ENCODE measurements at places on chromosomes 4 and X.

DNA sequence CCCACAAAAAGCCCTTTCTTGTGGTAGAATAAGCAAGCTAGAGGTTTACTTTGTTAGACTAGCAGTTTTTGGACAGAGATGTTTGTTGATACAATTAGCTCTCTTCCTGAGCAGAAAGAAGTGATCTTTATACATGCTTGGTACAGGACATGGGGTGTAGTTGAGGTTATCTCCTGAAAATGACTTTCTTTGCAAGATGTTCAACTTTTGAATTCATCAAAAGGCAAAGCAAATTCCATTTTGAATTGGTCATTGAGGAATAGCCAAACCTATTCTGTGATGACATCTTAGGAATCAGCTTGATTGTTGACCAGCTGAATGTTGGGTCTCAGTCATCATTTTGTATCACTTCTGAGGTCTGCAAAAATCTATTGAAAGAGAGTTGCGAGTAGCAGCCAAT is 3.8 kb downstream of the CPE start:
- no peak for DNase-seq

DNA sequence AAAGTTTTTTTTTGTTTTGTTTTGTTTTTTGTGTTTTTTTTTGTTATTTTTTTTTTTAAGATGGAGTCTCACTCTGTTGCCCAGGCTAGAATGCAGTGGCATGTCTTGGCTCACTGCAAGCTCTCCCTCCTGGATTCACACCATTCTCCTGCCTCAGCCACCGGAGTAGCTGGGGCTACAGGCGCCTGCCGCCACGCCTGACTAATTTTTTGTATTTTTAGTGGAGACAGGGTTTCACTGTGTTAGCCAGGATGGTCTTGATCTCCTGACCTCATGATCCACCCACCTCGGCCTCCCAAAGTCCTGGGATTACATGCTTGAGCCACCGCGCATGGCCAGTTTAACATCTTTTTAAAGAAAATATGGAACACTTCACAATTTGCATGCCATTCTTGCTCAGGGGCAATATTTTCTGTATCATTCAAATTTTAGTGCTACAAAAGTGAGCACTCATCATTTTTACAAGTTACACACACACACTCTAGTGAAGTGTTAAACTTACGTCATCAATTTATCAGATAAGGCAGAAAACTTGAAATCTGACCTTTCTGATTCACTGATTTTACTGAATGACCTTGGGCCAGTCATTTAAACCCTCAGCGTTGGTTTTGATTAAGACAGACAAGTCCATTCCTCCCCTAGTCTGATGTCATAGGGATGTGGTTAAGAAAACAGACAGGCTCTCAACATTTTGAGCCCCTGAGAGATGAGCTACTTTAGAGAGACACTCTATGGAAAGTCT is 61.2 kb downstream of the TRIM2 start:
- no peak for DNase-seq

DNA sequence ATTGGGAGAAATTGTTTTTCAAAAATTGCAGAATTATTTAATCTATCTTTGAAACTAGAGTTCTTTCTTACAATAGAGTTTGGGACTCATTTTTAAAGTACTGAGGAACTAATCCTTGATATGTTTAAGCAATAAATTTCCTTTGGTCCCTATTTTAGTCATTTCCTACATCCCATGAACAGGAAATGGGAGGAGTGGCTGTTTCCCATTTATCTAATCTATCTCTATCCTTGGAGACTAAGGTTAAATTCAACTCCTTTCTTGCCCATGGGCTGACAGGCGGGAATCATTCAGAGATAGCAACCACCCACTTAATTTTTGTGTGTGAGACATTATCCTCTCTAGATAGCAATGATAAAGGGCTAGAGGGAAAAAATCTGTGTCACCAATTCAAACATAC is 131.6 kb upstream of the EMCN start:
- no peak for DNase-seq

- no peak for DNase-seq
Observed at GRCh38 chr4:129968366-129968765, 872.4 kb downstream of the C4orf33 start.

DNA sequence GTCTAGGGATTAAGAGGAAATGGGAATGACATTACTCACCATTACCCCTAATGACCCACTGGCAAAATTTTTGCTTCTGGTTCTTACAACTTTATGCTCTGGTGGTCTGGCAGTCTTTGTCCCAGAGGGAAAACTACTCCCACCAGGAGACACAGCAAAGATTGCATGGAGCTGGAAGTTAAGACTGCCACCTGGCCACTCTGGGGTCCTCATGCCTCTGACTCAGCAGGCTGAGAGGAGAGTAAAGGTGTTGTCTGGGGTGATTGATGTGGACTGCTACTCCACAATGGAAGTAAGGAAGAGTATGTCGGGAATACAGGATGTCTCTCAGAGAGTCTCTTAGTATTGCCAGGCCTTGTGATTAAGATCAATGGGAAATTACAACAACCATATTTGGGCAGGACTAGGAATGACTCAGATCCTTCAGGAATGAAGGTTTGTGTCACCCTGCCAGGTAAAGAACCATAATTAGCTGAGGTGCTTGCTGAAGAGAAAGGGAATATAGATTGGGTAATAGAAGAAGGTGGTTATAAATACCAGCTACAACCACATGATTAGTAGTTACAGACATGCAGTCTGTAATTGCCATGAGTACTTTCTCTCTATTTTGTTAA is 215.5 kb downstream of the GPAT3 start:
- no peak for DNase-seq

DNA sequence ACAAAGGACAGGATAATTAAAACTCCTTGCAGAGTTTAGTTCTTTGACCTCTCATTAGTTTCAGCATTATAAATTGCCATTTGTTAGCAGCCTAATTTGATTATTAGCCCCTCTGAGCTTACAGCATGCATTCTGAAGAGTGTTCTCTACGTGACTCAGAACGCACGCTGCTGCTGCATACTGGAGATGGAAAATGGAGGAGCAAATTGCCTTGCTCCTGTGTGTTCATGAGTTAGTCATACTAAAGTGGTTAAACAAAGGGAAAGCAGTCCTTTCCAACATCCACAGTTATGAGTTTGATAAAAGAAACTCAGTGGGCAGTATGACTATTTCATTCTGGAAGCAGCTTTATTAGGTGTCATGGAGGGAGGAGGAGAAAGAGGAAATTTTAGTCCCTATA is 922.5 kb downstream of the RPA4 start:
- DNase-seq: no peak

GRCh38 chrX:43525901-43526610 is 130.0 kb upstream of the MAOA start:
- no peak for DNase-seq

GRCh38 chr4:110309675-110310074 is 111.3 kb upstream of the ELOVL6 start:
- DNase-seq: peak; percentile 24

GRCh38 chr4:72505314-72505744 is 63.7 kb downstream of the ADAMTS3 start:
- peak; percentile 28 for DNase-seq

DNA sequence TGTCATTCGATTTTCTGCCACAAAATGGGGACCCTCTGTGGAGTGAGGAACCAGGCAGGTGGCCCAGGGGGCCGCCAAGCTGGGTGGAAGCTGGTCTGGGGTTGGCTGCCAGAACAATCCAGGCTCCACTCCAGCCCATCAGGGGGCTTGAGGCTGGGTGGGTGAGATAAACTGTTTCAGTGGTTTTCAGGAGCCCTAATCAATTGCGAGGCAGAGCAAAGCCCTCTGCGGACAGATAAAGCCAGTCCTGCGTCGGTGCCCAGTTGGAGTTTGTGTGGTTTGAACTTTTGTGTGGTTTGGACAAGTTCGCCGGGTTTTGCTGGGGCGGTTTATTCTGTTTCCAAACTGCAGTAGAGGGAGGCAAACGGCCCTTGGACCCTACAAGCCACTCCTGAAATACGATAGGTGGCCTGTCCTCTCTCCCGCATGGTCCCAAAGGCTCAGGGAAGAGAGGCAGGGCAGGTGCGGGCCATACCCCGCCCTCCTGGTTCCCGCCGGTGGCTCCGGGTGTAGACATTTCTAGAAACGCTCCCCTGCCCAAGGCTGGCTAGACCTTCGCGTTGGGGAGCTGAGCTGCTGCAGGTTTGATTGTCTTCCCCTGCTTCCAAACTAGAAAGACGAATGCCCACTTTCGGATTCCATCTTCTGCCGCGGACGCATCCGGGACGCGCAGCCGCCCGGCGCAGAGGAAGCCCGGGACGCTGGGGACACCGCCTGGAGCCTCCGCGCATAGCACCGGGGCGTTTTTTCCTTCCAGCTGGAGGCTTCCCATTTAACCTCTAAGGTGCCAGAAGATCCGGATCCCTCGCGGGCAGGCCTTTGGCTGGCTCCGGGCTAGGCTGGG is 169.0 kb upstream of the BCOR start:
- DNase-seq: peak; percentile 79

- no peak for DNase-seq
Observed at GRCh38 chrX:66601522-66601921, 37.4 kb downstream of the EDA2R start.

- DNase-seq: no peak
Observed at GRCh38 chrX:152959626-152960025, 34.3 kb downstream of the PNMA5 start.

DNA sequence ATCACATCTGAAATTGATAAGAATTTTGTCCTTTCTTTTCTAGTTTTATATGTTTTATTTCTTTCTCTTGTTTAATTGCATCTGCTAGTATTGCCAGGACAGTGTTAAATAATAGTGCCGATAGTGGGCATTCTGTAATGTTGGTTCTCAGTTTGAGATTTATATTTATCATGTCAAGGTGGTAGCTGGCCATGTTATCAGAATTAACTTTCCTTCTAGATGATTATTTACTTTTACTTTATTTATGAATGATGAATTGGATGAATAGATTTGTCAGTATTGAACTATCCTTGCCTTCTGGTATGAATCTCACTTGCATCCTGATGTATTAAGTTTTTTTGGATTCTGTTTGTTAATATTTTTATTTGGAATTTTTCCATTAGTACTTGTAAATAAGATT is 42.7 kb downstream of the METAP1 start:
- DNase-seq: no peak

DNA sequence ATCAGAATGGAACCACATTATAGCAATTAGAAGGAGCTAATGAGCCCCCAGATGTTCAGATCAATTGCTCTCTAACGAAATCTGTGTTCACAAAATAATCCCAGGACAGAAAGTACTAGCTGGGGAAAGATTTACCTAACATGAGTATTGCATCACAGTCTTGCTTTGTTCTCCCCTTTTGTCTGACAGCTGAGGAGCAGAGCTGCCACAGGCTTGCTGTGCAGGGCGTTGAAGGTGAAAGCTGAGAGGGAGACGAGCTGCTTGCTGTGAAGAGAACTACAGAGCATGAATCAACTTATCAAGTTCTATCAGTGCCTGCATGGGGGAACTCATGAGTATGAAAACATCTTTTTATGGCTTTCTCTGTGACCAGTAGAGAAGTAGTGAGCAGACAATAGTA is 441.2 kb downstream of the CENPC start:
- no peak for DNase-seq

DNA sequence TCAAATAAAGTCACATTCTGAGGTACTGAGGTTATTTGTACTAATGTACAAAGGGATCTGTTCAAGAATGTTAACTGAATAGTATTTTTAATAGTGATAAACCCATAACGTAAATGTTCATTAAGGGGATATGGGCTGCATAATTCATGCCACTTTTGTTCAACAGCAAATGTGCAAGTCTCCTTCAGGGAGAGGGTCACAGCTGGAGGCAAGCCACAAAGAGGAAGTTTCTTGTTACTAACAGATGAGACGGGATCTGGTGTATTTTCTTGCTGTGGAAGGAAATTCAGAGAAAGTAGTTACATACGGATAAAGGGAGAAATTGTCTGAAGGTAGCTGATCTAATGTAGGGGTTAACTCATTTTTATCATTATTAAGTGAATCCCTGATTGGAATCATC is 10.0 kb downstream of the ZFP42 start:
- DNase-seq: no peak

DNA sequence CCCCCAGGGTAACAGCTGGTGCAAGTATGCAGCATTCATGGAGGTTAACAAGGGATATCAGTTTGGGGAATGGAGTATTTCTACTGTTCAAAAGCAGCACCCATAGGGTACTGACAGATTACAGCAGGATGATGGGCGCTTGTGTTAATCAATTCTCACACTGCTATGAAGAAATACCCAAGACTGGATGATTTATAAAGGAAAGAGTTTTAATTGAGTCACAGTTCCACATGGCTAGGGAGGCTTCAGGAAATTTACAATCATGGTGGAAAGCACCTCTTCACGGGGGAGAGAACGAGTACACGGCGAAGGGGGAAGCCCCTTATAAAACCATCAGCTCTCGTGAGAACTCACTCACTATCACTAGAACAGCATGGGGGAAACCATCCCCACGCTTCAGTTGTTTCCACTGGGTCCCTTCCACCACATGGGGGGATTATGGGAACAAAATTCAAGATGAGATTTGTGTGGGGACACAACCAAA is 64.1 kb downstream of the TNIP2 start:
- no peak for DNase-seq

DNA sequence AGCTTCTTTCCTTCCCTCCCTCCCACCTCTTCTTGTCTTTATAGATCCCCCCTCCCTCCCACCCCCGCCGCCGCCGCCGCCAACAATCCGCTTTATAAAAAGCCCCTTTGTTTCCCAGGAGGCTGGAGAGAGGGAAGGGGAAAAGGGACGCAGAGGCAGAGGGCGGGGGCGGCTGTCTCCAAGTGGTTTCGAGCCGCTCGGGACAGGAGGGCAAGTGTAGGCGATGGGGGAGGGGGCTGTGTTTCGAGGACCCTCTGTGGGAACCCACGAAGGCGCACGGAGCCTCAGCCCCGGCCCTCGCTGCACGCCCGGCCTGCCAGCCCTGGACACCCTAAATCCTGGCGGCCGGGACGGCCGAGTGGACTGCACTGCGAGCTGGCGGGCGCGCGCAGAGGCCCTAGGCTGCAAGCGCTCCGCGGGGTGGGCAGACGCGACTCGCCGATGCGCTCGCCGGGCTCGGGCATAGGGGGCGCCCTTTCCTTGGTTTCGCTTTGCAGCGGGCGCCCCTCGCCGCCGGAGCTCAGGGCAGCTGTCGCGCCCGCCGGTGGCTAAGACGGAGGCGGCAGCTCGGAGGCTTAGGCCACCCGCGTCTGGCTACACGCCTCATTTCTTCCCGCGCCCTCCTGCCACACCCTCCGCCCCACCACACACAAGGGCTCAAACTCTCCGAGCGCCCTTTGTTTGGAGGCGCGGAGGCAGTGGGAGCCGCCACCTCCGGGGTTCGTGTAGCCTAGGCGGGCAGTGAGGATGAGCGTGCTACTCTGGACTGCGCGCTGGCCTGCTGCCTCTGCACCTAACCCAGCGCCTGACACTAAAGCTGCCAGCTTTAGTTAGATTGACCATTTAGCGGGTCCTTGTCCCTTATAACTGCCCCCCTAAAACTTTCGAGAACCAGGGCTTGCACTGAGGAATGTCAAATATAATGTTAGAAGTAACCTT is 2.2 kb downstream of the MAMLD1 start:
- DNase-seq: peak; percentile 82

- DNase-seq: peak; percentile 47
Observed at GRCh38 chr4:7804756-7805385, 134.8 kb downstream of the AFAP1 start.

GRCh38 chr4:27714073-27714472 is 853.4 kb downstream of the STIM2 start:
- no peak for DNase-seq

- DNase-seq: no peak
Observed at GRCh38 chrX:10576777-10577447, 43.5 kb downstream of the MID1 start.
